ENCODE measurements at places on chromosomes 7 and 10.

- DNase-seq = no peak
These were observed 96.9 kb upstream of the FAM180A start for GRCh38 chr7:135845415-135846075.

- DNase-seq = no peak
These were observed 14.7 kb upstream of the CSGALNACT2 start for GRCh38 chr10:43123361-43124093.

DNA sequence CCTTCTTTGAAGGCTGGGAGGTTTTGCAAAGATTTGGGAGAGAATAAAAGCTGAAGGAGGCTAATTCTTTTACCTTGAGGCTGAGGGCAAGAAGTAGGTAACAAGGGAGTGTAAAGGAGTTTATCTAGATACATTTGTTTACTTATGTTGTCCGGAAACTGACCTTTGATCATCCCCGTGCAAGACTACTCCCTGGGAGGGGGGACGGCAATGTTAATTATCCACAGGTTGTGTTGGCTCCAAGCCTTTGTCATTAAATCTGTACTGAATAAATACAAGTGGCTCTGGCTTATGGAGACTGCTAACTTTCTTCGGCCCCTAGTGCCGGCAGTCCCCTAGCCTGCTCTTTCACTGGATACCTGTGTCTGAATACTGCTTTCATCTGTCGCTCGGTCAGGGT lies 1250.6 kb upstream of the LRRTM3 start:
- no peak for DNase-seq

DNA sequence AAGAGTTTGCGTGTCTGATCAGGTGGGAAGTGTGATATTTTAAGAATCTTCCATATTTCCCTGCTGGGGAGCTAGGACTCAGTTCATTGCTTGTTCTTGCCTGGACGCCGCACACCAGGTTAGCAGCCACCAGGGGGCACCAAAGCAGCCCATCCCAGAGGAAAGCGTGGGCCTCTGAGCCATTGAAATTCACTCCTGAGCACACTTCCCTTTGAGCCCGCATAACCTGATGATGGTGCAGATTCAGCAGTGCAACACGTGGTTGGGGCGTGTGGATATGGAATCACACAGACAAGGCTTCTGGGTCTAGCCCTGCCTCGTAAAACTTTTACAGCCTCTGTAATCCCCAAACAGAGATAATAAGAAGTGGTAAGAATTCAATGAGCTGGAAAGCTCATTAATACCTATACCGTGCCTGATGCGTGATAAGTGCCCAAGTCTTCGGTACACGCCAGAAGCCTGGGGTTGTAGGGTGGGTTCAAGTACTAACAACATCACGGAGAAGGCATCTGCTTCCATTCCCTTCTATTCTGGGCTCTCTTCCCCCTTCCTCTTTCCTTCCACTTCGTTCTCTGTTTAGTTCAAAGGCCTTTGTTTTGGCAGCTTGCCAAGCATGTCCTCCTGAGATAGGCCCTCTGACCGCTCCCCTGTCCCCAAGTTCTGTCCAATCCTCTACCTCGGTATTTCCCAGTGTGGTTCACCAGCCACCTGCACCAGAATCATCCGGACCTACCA lies 130.1 kb upstream of the KMT2E start:
- peak; percentile 58 for DNase-seq

DNA sequence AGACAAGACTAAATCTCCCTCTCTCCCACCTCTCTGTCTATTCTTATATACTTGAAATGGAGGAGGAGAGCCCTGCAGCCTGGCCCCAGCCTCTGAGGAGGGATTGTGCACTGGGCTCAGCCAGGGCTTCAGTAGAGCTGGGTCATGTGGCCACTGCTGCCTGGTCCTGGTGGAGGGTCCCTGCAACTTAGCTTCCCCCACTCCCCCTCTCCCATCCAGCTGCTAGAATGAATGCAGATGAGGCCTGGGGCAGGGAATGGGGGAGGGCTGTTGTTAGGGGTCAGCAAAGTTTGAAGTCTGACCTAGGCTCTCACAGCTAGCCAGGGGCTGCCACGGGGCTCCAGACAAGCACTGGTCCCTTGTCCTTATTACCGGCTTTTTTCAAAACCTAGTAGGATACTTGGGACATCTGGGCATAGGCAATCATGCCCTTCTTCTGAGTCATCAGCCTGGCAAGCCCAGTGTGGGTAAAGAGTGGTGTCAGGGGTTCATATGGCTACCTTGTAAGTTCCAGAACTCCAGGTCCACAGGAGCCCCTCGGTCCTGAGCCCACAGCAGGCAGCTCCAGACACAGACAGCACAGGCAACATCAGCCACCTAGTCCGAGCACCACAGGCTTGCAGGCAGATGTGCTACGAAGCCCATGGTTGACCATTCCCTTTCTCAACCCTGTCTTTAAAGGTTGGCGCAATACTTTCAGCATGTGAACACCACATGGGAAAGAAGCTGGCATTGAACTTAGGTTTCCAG lies 12.8 kb upstream of the CXCL12 start:
- no peak for DNase-seq

- no peak for DNase-seq
These were observed 138.0 kb downstream of the TACC2 start for GRCh38 chr10:122126763-122127659.

- DNase-seq = no peak
These were observed 393.0 kb downstream of the MAGI2 start for GRCh38 chr7:79060498-79060897.

- no peak for DNase-seq
These were observed 1.4 kb downstream of the PLPP4 start for GRCh38 chr10:120458432-120458831.
